ENCODE measurements at places on chromosomes 7 and 10.

DNA sequence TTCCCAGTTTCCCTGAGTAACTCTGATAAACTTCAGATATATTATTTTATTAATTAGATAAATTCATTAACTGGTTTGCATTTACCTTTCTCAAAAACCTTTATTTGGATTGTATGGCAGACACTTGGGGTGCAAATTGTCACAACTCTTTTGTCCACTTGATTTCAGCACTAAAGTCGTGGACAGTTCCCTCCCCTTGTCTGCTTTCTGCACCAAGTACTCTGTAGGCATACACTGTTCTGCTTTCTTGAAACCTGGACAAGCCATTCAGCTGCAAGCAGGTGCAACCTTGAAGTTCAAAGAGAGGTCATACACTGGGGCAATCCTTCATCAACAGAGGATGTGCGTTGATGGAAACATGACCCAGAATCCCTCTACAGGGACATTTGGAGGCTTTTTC lies 162.9 kb downstream of the ARL5B start:
- DNase-seq: peak; percentile 51

DNA sequence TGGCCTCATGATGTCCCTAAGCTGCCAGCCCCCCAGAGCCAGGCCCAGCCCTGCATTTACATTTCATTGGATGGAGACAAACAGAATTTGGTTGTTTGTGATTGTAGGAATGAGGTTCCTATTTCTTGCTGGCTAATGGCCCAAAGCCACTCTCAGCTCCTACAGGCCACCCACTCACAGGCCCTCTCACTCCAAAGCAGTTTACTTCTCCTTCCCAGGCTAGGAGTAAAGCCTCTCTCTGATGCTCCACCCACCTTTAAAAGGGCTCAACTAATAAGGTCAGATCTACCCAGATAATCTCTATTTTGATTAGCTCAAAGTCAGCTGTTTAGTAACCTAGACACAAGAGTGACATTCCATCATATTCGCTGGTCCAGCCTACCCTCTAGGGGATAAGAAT lies 11.2 kb upstream of the CUZD1 start:
- no peak for DNase-seq

DNA sequence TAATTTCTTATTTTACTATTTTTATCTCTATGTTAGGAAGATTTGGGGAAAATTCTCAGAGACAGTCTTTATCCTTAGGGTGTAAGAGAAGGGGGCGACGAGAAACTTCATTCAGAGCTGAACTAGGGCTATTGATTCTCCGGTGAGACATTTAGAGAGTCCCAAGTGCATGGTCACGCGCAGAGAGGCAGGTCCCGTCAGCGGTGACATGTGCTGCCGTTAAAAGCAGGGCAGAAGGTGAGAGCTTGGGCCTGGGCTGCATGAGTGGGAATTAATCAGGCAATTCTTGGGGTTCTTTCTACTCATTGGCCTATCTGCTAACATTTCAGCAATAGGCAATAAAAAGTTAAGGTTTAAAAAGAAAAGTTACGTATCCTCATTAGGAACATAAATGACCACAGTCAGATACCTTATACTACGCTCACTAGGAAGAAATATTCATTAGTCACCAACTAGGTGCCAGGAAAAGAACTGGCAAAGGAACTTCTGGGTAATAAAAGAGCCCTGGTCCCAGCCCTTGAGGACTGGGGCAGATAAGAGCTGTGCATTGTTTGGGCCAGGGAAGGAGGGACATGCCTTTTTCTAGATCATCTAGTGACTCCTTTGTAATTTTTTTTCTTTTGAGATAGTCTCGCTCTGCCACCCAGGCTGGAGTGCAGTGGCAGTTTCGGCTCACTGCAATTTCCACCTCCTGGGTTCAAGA lies 21.2 kb downstream of the PRKCQ start:
- no peak for DNase-seq

DNA sequence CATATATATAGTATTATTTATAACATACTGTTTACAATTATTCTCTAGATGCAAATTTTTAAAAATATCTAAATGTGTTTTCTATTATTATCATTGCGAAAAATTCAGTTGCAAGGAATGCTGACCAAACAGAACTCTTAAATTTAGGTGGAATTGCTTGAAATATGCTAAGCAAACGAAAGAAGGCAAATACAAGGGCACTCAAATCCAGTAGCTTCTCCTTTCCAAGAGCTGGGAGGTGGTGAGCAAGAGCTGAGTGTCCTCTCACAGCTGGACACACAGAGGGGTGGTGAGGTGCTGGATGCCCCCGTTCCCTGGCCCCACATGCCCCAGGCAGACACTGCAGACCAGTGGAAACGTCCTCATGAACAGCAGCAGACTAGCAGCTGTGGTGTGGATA lies 166.0 kb downstream of the TAX1BP1 start:
- no peak for DNase-seq

GRCh38 chr10:122307669-122308416 lies 36.7 kb downstream of the BTBD16 start:
- DNase-seq: no peak

DNA sequence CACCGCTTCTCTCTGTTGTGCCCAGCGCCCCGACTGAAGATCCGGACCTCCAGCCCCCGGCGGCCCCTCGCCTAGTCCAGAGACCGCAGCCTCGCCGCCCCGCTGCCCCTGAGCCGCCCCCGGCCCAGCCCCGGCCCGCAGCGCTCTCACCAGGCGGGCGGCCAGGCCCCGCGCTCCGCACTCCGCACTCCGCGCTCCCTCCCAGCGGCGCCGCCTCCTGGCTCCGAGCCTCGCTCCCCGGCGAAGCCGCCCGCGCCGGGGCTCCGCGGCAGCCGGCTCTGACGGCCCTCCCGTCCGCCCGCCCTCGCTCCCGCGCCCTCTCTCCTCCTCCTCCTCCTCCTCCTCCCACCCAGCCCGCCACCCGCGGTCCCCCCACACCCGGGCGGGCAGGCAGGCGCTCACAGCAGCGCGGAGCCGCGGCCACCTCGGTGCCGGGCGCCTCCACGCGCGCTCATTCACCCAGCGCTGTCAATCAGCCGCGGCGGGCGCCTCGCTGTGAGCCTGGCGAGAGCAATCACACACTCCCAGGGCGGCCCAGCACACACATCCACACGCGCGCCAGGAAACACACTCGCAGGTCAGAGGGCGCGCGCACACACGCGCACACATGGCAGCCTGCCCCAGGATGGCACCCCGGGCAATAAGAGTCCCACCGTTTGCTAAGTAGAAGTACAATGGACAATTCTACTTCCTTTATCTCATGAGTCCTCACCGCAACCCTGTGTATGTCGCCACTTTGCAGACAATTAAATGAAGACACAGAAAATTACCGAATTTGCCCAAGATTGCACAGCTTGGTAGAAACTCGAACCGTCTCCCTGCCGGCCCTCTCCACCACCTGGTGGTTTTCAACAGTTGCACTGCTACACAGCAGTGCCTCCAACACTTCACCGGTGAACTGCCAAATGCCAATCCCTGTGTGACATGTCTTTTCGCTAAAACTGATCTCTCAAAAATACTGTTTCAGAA lies at the start of gene PRRT4:
PRRT4 (minus strand) TSS at position 280 of the 969 bp plus-strand sequence.
- DNase-seq: peak; percentile 56

DNA sequence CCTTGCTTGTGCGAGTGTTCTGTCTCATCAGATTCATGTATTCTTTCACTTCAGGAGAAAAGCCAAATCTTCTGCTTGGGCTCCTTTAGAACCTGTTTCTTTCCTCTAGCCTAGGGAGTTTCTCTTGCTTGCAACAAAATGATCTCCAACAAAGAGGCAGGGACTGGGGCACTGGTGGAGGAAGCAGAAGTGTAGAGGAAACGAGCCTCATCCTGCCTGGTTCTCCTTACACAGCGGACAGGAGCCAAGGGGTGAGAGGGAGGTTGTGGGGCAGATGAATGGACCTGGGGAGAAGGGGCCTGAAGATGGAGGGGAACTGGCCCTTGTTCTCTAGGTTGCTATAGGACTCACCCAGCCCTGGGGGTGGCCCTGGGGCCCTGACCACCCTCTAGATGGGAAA lies 141.1 kb downstream of the PKD1L1 start:
- no peak for DNase-seq

DNA sequence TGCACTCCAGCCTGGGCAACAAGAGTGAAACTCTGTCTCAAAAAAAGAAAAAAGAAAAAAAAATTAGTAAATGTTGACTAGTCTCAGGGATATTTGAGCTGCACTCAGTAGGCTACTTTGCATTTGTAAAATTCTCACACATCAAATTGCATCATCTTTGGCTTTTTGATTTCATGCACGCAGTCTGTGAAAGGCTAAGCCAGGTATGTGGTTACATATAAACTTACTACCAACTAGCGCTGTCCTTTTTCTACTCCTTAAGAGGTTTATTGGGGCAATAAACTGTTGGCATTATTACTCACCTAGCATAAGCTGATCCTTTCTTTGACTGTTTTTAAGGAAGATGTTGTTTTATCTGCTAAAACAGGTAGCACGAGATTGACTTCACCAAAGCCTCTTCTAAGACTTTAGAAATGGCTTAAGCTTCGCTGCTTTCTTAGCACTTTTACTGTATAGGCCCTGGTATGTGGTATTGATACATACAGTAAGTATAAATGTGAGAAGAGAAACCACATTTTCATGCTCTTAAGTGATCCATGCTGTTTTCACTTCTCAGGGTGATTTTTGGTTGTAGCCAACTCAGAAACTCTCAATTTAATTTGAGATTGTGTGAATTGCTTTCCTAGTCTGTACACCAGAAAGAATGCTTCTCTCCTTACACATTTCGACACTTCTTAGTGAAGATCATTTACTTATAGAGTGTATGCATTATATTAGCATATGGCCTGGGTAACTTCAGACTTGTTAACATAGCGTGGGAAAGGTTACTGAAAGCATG lies 323.9 kb downstream of the AUTS2 start:
- no peak for DNase-seq

GRCh38 chr7:80070391-80070790 lies 64.2 kb upstream of the GNAI1 start:
- no peak for DNase-seq

DNA sequence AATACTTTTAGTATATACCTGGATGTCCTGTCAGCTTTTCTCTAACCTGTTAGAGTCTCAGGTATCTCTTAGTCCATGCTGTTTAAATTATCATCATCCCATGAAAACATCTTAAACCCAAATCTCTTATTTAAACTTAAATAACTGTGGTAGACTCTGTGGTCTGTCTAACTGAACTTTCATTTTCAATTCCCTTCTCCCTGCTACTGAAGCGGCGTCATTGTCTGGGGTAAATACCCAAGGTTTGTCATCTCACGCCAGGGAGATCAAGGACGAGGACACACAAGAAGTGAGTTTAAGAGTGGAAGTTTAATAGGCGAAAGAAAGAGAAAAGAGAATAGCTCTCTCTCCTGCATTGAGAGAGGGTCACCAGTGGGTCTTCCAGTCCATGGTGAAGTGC lies 804.4 kb upstream of the CELF2 start:
- DNase-seq: no peak

DNA sequence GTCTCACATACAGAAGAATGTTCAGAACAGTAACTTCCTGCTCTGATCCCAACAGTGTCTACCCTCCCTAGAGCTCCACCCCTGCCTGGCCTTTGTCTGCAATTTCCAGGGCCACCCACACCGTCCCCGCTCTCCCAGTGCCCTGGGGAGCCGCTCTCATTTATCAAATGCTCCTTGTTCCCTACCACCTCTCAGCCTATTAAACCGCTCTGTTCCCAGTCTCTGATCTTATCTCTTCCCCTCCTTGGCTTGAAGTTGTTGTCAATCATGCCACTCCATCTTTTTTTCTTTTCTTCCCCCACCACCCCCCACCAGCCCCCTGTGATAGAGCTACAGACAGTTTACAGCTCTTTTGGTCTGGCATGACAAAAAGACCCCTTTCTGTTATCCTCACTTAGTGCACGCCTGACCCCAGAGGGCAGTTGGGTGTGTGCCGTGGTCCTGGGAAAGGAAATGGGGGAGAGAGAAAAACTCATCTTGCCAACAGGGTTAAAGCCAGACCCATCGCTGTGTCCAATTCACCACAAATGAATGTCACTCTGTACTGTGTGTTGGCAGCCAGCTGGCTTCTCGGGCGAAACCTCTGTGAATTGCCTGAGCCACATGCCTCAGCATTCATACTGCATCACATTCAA lies 28.8 kb upstream of the HECTD2 start:
- no peak for DNase-seq

DNA sequence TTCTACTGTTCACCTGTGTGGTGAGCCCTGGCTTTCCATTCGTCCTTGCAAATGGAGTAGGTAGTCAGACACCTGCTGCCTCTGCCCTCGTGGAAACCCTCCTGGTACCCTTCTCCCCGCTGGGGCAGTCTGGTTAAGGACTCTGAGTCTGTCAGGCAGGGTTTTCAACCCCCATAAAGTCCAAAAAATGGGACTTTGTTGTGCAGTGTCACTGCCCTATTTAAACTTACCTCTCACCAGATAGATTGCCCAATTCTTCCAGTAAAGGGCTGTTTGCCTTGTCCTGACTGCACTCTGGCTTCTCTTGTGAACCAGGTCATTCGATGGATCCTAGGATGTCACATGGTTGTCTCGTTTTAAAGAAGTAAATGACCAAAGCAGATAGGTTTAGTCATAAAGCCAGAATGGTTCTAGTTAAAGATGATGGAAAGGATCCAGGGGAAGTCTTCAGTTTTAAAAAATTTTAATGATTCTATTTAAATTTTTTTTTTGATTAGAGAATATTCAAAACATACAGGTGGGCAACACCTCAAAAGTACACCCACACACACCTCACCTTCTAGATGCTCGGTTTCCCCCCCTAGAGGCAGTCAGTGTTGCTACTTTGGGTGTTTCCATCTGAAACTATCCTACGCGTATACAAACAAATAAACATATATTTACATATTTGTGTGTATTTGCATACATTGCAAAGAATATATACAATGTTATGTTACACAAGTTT lies 22.0 kb downstream of the TMEM176B start:
- DNase-seq: no peak

GRCh38 chr7:82275342-82275741 lies 168.2 kb downstream of the CACNA2D1 start:
- DNase-seq: no peak

DNA sequence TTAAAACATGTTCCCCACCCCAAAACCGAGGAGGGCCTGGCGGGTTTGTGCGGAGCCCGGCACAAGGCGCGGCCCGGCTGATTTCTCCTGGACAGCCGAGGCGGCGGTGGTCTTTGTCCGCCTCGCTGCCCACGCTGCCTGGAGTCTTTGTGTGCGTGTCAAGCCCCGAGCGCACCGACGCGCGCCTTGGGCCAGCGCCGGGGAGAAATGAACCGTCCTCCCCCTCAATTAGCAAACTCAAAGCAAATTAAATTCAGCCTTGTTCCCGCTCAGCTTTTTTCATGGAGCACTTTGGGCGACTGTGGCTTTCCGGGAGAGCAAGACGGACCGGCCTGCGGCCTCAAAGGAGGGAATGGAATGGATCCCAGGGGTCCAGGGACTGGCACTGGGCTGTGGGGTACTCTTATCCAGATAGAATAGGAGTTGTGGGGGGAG lies 4.1 kb downstream of the EMX2 start:
- no peak for DNase-seq

- no peak for DNase-seq
Observed at GRCh38 chr10:95394161-95394880, 103.5 kb upstream of the PDLIM1 start.
